ENCODE measurements at places on chromosomes 16 and 17. TPM values are rescaled to one million over a fixed set of nuclear protein-coding genes. Genes with fewer than 3 reads are reported as not detected.

MAPT gene
- total RNA-seq = 3.1 TPM

CSH1 gene
- not detected for total RNA-seq

AGRP gene
- total RNA-seq = not detected

HOXB8 gene
- 82.4 TPM for total RNA-seq

ERN1 gene
- 20.6 TPM for total RNA-seq

KCTD19 gene
- 1.1 TPM for total RNA-seq

SDR42E2 gene
- total RNA-seq = 0.09 TPM

TNFRSF17 gene
- total RNA-seq = not detected
